Stimulated activated CD4-positive, alpha-beta T cell treated with anti-CD3 and anti-CD28 coated beads, Interleukin-4, amount 100 ng/mL, for 1 hour (primary cell): ENCODE measurements at places on chromosomes 2 and 18.

DNA sequence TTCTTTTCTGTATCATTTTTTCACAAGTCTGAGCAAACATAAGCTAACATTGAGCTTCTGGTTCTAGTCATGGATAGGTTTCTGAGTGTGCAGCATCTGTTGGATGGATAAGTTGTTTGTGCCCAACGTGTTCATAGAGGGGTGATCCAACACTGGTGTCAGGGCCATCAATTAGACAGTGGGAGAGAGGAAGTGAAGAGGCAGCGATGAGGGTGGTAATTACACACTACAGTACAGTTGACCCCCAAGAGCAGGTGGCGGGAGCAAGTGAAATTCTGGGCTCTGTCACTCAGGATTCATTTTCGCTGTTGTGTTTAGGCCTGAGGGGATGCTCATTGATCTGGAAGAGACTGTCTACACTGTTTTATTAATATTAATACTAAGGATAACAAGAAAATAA is 180.0 kb upstream of the CXCR4 start:
- DNase-seq = no peak

GRCh38 chr2:18651842-18652774 is 62.7 kb upstream of the NT5C1B start:
- DNase-seq = no peak

DNA sequence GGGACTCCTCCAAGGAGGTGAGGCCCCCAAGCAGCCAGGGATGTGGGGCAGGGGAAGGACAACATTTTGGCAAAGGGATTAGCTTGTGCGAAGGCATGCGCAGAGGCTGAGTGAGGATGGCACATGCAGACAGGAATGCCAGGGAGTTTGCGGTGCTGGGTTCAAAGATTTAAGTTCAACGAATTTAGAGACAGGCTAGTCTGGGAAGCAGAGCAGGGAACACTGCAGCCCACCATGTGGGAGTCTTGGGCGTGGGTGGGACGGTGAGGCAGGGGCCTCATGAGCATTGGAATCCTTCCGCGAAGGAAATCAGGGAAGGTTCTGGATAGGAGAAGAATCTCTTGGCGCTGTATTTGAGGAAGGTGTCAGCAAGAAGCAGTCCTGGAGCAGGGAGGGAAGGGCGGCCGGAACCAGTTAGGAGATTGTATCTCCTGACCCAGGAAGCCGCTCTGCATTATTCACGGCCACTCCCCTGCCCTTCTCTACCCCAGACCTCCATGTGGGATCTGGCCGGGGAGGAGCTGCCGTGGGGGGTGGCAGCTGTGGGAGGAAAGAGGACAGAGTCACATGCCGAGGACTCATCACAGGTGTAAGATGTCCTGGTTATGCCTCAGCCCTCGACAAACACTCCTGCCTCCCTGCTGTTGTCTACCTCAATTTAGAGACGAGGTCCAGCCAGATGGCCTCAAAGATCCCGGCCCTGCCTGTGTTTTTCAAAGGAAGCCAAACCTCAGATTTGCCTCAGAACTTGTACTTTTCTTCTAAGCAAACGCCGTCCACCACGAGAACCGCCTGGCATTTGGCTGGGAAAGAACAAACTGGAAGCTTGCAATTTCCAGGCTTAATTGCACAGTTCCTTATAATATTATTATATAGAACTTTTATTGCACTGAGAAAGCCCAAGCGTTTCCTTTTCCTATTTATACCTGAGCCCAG is 123.7 kb upstream of the SMAD2 start:
- no peak for DNase-seq

DNA sequence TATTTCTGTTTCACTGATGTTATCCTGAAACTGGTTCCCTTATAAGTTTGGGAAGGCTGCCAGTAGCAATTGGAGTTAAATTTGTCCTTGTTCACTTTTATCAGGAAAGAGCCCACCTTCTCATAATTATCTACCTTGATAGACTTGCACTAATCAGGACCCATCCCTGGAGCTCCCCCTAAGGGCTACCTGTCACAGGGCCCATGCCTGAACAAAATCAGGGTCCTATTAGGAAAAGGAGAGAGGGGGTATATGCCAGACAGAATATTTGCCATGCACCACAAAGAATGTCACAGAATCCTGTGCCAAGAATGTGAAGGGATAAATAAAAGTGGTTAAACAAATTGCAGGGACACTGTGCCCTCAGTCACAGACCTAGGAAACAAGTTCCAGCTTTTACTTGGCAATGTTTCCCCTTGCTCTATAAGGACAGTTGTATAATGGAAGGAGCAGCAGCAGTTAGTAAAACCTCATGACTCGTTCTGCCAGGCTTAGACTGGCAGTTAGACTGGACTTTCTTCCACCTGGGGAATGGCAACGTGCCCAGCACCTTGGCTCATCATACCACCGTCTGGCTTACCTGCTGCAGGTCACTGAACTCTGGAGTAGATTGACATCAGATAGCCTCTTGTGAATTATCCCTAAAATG is 32.3 kb upstream of the VWC2L start:
- no peak for DNase-seq

GRCh38 chr2:233124421-233125080 is 64.4 kb downstream of the INPP5D start:
- DNase-seq = no peak

GRCh38 chr18:67961701-67962440 is 445.4 kb upstream of the DSEL start:
- DNase-seq = no peak

GRCh38 chr18:46761059-46761769 is 4.4 kb upstream of the ST8SIA5 start:
- DNase-seq = no peak

DNA sequence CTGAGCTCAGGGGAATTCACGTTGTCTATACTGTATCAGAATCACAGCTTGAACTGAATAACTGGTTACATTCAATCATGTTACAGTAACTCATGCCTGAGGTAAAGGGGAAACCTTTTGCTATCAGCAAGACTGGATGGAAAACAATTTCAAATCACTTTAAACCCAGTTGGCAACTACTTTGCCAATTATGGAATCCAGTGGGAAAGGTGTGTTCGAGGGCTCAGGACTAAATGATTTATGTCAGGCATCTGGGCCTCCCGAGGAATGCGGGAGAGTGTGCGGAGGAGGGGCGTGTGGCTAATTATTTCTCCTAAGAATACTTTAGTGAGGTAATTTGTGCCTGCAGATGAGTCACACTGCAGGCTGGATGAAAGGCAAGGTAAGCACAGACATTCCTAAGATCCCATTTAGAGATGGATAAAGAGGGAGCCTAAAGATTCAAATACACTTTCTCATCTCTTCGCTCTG is 100.1 kb downstream of the HRH4 start:
- DNase-seq = no peak

GRCh38 chr18:24876266-24876665 is 415.8 kb downstream of the HRH4 start:
- DNase-seq = no peak

DNA sequence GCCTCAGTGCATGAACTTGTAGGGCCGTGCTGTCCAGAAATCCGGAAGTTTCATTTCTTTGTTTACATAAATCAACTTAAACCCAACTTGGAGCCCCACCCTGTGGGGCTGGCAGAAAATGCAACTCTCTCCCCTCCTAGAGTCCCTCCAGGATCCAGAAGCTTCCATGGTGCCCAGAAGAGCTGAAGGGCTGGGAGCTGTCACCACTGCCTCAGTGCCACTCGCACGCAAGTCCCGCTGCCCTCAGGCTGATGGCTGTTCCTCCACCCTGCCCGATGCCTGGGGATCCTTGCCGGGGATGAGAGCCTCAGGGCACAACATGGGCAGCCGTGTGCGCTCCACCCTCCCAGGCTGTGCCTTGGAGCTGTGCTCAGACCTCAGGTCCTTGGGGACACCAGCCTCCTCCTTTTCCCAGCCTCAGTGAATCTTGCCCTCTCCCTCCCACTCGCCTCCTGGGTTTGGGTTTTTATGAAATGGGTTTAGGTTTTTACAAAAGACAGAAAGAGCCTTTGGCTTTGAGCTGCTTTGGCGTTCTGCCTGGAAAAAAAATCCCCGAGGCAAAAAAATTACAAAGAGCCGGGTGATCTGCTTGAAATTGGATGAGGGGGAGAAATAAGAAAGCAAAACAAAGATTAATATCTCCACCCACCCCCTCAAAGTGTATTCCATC is 155.2 kb downstream of the TWIST2 start:
- no peak for DNase-seq

GRCh38 chr2:96501886-96502810 is 3.0 kb downstream of the NEURL3 start:
- DNase-seq = no peak

GRCh38 chr2:161245671-161246070 is 62.6 kb upstream of the PSMD14 start:
- DNase-seq = no peak

DNA sequence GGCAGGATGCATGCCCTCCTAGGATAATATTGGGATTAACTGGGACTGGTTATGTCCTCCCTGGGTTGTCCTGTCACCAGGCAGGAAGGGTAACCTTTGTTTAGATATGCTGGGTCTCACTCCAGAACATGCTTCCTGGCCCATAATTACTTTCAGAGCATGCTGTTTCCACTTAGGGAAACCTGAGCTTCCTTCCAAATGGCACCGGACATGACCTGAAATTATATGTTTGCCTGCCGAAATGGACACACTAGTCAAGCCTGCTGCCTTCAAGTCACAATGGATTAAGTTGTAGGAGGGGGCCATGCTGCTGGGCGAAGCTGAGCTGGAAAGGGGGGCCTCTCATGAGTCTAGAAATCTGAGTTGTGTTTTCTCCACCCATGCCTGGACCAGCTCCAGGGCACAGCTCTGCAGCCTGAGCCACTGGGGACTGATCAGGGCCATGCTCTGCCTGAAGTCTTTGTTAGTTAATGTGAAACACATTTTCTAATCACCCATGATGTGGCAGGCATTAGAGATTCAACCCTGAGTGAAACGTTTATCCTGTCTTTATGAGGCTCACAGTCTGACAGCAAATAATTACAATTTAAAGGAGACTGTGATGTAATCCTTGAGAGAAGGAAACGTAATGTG is 273.3 kb downstream of the TNS1 start:
- no peak for DNase-seq

DNA sequence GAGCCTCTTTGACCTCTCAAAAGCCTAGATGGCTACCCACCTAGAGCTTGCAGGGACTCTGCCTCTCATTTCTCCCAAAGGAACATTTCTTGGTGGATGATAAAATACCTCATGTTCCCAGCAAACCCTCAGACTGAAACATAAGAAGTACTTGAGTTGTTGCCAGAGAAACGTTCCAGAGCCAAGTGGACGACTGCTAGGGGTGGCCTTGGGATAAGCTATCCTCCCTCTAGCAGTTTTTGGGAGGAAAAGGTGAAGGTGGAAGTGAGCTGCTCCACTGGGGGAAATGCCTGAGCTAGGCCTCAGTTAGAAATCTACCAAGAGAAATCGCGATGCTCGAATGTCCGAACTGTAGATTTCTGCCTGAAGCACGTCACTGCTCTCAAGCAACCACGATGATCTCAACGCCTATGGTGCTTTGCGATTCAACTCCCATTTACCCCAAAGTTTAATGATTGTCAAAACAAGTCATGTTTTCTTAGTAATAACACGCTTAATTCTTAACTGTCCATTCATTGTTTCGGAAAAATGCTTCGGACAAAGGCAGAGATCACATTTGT is 91.5 kb downstream of the CCBE1 start:
- DNase-seq = no peak

GRCh38 chr2:19114754-19115231 is 243.6 kb downstream of the OSR1 start:
- no peak for DNase-seq

GRCh38 chr18:63850636-63851035 is 36.9 kb upstream of the SERPINB2 start:
- DNase-seq = no peak

GRCh38 chr18:3607309-3608098 is 157.5 kb downstream of the TGIF1 start:
- no peak for DNase-seq

DNA sequence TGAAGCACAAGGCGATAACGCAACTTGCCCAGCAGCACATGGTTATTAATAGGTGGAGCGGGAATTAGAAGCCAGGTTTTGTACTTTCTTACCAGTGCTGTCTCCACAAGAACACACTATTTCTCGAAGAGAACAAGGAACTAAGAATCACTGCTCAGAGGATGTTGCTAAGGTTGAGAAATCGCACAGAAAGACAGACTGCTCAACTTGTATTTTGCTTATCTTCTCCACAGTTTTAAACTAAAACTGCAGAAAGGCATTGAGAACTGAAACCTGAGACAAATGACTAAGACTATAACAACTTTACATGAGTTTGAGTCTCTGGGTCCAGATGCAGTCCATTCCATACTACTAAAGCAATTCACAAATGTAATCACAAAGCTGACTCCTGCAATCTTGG is 6.2 kb downstream of the PRKD3 start:
- DNase-seq = no peak

DNA sequence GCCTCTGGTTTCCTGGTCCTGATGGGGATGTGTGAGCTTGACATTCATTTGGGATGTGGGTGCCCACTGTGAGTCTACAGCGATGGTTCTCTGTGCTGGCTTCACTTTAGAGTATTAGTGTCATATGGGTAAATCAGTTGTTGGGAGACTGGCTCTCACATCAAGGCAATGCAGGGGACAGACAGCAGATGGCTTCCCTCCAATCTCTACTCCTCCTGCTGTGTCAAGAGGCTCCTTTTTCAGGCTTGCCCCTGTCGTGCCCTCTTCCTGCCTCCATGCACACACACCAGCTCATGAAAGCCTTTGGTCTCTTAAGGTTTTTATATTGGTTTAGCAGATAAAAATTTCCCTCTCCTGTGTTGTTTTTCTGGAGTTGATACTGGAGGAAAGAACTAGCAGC is 315.6 kb downstream of the RDH14 start:
- DNase-seq = no peak

GRCh38 chr2:6914828-6915227 is 2.4 kb upstream of the RNF144A start:
- DNase-seq = peak; percentile 32

DNA sequence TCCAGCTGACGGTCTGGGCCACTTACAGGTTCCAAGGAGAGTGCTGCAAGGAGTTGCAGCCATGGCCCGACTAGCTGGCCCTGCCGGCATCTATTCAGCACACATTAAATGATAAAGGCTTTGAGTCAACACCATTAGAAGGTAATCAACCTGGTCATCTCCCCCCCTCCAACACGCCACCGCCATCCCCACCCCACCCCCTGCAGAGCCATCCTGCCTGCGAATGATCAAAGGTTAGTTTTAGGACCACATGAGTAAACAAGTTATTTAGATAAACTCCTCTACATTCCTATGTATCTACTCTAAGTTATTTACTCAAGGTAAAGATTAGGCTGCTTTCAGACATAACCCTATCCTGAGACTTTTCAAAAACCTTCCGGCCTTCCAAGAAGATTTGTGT is 349.3 kb upstream of the SLC39A10 start:
- DNase-seq = no peak

DNA sequence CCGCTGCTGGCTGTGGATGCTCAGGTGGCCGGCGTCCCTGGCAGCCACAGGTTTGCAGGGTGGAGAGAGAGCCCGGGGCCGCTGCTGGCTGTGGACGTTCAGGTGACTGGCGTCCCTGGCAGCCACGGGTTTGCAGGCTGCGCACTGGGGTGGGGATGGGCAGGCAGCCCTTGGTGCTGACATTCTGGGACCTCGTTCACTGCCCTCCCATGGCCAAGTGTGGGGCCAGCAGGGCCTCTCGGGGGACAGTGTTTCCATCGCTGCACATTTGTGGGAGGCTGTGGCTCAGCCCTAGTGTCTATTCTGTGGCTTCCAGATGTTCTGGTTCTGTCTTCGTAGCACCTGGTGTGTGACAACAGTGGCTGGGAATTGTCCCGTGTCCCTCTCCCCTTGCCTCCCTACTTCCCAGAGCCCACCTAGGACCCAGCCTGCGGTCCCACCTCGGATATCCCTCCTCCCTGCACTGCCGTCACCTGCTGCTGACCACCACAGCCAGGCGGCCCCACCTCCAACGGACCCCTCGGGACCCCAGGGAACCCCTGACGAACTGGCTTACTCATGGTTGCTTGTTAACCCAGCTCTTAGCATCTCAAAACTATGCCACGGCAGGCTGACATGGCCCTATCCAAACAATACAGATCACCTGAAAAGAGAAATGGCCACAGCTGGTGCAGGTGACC is 915 bp downstream of the CROCC2 start:
- DNase-seq = no peak
